ENCODE measurements at places on chromosomes 4 and X.
A peak's percentile ranks its signal among the peaks of the same experiment; 100 is the strongest.

- DNase-seq = no peak
These were observed 332.1 kb downstream of the UNC5C start for GRCh38 chr4:95216636-95217035.

- no peak for DNase-seq
These were observed 49.6 kb downstream of the FBXL5 start for GRCh38 chr4:15605537-15605936.

GRCh38 chrX:136961594-136962135, 72.1 kb downstream of the GPR101 start:
- DNase-seq = no peak

DNA sequence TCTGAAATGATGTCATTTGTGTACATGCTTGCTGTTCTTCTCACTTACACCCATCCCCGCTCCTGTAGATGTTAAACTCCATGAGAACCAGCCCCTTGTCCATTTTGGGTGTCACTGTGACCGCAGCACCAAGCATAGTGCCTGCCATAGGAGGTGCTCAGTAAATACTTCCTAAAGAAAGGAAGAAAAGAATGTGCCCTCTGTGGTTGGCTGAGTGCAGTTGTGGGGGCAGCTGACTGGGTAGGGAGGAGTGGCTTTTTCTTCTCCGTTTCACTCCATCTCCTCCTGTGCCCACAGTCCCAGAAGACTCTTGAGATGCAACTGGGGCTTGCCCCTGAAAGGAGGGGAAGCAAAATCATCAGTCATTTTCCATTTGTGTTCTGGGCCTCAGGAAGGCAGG, 25.5 kb downstream of the PHEX start:
- DNase-seq = no peak

DNA sequence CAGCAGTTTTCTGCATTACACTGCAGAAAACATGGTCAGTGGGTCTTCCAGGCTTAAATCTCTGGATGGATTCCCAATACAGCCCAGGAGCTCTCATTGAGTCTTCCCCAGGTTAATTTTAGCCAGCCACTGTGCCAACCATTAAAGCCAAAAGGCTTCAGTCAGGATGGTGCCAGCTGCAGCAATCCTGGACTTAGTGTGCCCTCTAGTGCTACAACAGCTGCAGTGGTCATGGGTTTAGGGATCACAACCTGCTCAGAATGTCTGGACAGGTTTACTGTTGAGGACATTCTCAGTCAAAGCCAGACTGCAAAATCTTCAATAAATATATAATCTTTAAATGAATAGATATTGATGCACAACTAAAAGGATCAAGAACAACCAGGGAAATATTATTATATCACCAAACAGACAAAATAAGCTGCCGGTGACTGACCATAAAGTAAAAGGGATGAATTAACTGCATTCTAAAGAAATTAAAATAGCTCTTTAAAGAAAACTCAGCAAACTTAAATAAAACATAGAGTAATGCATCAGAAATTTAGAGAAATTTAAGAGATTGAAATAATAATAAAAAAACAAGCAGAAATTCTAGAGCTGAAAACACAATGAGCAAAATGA, 639.9 kb downstream of the SPOCK3 start:
- peak; percentile 59 for DNase-seq

- no peak for DNase-seq
These were observed 138.6 kb upstream of the CPEB2 start for GRCh38 chr4:14863418-14864364.

All from NCI-H1092 (cell line).